ENCODE measurements at places on chromosomes 7 and 10.

DNA sequence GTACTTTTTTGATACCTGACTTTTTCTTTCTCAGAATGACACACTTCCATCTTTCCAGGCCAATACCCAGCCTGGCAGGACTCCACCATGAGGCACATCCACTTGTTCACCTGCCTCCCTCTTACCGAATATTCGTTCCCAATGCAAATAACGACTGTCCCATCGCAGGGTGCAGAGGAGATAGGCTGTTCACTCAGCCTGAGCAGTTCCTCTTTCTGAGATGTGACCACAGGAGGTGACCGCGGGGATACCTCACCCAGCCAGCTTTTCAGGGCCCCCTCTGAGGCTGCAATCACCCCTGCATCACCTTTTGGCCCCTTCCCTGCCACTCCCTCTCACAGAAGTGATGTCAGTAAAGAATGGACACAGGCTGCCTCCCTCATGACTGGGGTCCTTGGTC lies 28.3 kb downstream of the PTPRN2 start:
- no peak for DNase-seq

GRCh38 chr10:11120711-11121110 lies 103.0 kb downstream of the CELF2 start:
- no peak for DNase-seq

DNA sequence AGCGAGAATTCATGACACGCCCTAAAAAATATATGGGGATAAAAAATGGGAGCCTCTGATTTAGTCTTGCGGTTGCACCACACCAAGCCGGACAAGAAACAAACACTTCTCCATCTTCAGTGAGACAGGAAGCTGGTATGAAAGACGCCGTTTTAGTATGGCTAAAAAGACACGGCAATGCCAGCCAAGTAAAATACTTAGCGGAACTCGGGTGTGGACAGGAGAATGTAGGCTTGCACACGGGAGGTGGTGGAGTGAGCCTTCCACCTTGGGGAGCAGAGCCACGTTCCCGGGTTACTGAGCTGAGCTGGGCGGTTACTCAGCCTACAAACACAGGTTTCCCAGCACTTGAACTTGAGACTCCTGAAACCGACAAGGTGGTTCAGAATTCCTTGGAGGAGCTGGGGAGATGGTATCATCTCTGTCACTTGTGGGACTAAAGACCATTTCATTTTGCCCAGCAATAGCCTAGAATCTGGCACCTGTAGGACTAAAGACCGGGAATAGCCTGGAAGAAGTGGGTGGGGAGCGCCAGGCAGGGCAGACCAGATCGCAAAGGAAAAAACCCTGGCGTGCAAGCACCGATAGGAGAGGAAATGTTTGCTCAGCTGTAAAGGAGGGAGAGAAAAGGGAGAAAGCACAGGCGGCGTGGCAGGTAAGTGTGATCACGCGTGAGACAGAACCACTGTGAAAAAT lies 34.8 kb upstream of the SEPHS1 start:
- no peak for DNase-seq

DNA sequence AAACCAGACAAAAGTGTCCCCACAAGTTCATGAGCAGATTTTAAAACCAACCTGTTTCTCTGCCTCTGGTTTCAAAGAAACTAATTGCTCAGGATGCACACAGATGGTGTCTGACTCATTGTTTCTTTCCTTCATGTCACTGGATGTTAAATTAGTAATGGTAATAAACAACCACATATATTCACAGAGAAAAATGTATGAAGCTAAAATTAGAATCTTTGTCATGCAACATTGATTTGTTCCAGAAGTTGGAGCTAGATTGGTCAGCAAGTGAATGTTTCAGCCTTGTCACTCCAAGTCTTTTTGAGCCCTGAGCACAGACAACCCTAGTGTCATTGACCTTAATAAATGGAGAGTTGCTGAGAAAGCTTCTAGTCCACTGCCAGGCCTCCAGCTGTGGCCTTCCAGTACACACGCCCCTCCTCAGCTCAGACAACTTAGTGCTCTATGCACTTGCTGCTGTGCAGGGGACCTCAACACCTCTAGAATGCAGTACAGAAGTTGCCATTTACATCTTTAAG lies 175.9 kb downstream of the CCDC71L start:
- no peak for DNase-seq

DNA sequence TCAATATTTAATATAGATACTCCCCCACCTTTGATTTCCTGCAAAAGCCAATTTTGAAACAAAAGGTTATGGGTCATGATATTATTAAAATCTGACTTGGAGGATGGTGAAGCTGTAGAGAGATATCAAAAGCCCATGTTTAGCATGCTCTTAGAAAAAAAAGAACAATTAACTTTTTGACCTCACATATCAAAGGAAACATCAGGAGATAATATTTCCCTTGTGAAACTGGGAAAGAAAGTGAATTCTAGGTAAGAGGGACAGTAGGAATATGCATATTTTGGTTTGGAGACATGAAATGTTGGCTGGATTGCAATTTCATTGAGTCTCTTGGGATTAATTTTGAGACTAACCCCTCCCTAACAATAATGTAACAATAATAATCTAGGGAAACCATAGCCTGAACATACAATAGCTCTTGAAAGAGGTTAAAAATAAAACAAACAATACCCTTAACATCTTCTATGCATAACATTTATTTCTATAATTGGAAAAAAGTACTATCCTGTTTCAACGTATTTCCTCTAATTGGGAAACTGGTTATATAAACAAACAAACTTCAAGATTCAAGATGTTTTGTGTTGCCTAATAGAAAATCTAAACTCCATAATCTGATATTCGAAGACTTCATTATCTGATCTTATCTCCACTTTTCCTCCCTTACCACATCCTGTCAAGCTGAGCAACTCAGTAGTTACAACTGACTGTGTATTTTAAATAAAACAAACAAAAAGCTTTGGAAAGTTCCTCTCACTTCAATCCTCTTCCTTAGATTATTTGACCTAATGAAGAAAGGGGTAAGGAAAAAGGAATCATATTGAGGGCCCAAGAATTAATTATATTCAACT lies 14.8 kb downstream of the TMEM26 start:
- DNase-seq: no peak

DNA sequence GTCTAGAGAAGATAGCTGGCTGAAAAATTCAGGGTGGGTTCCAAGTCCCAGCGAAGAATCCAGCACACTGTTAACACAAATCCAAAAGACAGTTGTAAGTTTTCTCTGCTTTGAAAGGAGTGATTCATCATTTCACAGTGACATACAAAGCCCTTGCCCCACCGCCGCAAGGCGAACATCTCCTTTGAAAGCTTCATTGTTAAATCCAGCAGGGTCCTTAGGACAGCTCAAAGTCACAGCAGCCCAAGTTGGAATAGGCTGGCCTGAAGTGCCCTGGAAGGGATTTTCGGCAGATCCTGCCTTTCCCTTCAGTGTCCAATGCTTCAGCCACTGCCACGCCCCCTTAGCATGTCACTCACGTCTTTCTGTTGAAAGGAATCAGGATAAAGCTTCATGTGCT lies 526.1 kb downstream of the CALN1 start:
- DNase-seq: peak; percentile 16

GRCh38 chr10:122802282-122802681 lies 43.4 kb downstream of the CUZD1 start:
- DNase-seq: no peak

GRCh38 chr7:100902638-100903037 lies 7.0 kb upstream of the ACHE start:
- DNase-seq: no peak

DNA sequence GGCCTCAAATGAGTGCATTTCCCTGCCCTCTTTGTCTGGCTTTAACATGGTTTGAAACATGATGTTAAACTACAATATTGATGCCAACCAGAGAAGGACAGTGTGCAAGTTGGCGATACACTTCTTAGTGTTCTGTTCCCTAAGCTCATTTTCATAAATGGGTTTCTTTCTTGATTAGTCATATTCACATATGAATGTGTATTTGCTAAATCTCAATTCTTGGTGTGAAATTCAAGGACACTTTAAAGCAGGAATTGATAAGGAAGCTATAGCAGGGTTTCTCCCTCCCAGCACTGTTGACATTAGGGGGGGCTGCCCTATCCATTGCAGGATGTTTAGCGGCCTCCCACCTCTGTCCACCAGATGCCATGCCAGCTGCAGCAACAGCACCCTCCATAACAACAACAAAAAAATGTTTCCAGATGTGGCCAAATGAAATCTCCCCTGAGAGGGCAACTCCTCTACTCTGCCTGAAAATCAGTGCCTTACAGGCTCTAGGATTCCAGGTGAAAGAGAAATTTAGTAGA lies 13.1 kb downstream of the CCNY start:
- DNase-seq: no peak

DNA sequence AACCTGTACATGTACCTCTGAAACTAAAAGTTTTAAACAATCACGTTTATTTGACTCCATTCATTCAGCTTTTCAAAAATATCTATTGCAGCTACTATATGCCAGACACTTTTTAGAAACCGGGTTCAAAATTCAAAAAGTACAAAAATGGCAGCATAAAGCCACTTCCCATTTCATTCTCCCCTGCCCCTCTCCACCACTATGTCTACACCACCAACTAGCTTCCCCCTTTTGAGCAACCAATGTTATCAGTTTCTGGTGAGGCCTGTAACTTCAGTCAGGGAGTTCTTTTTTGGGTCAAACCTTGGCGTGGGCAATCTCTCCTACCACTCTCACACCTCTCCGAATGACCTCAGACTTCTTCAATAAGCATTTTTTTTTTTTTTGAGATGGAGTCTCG lies 11.5 kb upstream of the HHEX start:
- DNase-seq: no peak

- DNase-seq: no peak
These were observed 92.0 kb downstream of the KCNMA1 start for GRCh38 chr10:77545585-77545984.

GRCh38 chr7:157674027-157674714 lies 337.4 kb downstream of the DNAJB6 start:
- no peak for DNase-seq

DNA sequence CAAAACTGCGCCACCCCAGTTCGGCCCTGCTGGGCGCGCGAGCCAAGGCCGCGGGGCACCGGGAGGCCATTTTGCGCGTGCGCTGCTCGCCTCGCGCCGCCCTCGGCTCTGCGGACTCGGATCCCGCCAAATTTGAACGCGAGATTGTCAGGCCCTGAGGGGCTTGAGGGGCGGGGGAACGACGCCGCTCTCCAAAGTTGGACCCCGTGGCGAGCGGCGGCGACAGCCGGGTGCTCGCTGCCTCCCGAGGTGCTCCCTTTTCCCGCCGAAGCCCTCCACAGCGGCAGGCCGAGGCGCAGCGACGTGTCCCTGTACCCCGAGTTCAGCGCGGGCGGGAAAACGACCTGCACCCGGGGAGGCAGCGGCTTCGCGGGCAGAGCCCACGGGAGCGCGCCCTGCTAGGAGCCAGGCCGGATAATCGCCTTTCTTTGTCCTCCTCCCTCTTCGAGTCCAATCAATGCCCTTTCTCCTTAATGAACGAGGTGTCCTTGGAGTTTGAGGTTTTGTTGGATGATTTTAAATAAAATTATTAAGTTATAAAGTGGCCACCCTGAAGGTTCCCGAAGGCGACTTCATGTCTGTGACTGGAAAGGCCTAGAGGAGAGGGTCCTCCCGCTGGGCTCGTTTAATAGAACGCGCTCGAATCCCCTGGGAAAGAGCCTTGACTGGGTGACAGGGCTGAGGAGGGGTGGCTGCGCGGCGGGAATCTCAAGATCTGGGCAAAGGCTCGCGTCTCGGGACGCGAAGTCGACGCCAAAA lies 10.7 kb upstream of the SPAG6 start:
- DNase-seq: peak; percentile 87

- no peak for DNase-seq
These were observed 121.3 kb upstream of the GDF10 start for GRCh38 chr10:47178537-47179290.

DNA sequence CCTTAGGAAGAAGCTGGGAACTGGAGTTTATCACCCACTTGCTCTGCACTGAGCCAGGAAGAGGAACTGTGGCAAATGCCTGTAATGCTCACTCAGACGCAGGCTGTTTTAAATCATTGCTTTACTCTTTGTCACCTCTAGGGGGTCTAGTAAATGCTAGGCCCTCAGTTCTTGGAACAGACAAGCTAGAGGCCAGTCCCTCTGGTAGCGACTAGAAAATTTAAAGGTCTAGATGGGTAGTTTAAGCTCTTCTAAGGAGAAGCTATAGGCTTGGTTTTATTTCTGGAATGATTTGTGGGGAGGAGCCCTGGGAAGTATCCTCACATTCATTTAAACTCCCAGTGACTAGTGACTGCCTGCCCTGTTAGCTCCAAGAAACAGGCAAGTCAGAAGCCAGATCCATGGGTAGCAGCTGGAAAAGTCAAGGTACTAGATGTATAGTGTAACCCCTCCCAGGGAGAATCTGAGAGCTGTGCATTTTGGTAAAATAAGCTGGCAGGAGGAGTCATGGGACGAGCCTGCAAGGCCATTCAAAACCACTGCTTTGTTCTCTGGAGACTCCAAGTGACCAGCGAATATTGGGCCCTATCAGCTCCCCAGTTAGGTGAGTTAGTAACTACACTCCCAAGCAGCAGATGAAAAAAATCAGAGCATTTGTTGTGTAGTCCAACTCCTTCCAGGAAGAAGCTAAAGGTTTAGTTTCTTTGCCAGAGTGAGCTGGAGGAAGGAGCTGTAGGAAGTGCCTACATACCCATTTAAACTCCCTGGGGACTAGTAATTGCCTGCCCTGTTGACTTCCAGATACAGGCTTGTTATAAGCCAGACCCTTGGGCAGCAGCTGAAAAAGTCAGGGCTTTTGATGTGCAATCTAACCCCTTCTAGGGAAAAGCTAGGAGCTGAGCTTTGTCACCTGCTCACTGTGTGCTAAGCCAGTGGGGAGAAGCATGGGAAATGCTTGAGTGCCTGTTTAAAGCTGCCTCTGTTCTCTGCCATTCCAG lies 68.9 kb downstream of the DYNC1I1 start:
- peak; percentile 66 for DNase-seq

DNA sequence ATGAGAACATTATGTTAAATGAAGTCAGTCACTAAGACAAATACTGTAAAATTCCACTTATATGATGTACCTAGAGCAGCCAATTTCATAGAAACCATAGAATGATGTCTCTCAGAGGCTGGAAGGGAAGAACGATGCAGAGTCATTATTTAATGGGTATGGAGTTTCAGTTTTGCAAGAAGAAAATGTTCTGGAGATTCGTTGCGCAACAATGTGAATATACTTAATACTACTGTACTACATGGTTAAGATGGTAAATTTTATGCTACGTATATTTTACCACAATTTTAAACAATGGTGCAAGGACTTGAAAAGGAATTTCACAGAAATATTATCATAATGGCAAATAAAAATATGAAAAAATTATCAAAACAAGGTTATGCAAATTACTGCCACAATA lies 972.6 kb downstream of the KCNMA1 start:
- no peak for DNase-seq
